EL (cell line): ENCODE measurements at places on chromosomes 1 and 21.

DNA sequence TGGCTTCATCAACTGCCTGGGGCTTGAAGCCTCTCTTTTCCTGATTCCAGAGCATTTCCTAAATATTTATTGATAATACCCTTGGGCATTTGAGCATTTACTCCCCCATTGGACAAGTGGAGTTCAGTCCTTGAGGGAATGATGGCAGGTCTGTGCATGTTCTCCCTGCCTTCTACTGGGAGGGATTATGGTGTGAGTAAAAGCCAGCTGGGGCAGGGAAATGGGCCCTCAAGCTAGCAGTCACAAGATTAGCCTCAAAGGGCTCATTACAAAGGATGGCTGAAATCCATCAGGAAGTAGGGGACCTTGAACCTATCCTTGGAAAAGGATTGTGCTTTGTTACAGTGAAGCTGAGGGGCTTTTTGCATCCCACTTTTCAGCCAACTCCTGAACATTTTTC lies 24.2 kb upstream of the OSBPL9 start:
- DNase-seq = no peak

DNA sequence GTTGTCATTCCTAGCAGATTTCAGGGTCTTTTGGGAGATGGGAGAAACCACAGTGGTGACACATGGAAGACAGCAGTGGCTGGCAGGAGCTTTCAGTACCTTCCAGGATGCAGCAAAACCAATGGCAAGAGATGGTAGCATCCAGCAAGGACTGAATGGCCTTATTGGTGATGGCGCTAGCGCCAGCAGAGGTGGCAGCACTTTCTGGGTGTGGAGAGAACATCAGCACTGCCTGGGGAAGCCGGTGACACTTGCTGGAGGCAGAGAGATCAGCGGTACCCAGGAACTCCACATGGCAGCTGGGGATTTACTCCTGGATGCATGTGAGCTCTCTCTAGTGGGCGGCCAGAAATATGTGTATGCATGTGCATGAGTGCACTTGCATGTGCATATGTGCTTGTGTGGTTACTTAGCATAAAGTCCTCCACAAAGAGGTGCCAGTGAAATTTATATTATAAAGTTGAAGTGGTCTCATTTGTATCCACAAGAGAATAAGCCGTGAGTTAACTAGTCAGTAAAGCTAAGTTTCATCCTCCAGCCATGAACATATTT lies 364.7 kb downstream of the LMX1A start:
- no peak for DNase-seq

- DNase-seq = no peak
Observed at GRCh38 chr1:204992201-204992997, 50.6 kb upstream of the CNTN2 start.

- peak; percentile 79 for DNase-seq
Observed at GRCh38 chr1:55490547-55490946, 275.4 kb upstream of the USP24 start.

- DNase-seq = peak; percentile 59
Observed at GRCh38 chr1:201877877-201878401, 10.8 kb upstream of the SHISA4 start.

- no peak for DNase-seq
Observed at GRCh38 chr1:162530307-162530987, 31.1 kb upstream of the UAP1 start.

DNA sequence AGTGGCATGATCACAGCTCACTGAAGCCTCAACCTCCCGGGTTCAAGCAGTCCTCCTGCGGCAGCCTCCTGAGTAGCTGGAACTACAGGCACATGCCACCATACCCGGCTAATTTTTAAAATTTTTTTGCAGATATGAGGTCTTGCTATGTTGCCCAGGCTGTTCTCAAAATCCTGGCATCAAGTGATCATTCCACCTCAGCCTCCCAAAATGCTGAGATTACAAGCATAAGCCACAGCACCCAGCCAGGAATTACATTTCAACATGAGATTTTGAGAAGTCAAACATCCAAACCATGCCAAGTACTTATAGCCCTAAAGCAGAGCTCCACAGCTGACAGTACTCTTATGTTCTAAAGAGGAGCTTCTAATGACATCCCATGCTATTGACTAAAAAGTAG lies 200.1 kb downstream of the FCRL5 start:
- DNase-seq = no peak

- no peak for DNase-seq
Observed at GRCh38 chr1:182206626-182207239, 145.2 kb upstream of the ZNF648 start.

DNA sequence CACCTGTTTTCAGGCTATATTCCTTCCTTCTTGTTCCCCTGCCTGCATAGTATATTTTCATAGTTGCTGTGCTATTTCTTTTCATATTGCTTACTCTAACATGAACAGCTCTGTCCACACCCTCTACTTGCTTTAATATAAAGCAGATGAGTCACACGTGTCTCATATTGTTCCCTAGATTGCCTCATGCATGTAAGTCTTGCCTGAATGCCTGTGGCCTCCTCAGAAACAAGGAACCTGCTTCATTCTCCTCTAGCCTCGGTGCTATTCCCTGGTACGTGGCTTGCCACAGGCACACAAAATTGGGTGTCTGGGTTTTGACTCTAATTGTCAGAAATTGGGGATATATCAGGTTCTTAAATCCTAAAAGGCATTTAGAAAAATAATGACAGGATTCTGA lies 16.5 kb upstream of the PKP1 start:
- peak; percentile 89 for DNase-seq

DNA sequence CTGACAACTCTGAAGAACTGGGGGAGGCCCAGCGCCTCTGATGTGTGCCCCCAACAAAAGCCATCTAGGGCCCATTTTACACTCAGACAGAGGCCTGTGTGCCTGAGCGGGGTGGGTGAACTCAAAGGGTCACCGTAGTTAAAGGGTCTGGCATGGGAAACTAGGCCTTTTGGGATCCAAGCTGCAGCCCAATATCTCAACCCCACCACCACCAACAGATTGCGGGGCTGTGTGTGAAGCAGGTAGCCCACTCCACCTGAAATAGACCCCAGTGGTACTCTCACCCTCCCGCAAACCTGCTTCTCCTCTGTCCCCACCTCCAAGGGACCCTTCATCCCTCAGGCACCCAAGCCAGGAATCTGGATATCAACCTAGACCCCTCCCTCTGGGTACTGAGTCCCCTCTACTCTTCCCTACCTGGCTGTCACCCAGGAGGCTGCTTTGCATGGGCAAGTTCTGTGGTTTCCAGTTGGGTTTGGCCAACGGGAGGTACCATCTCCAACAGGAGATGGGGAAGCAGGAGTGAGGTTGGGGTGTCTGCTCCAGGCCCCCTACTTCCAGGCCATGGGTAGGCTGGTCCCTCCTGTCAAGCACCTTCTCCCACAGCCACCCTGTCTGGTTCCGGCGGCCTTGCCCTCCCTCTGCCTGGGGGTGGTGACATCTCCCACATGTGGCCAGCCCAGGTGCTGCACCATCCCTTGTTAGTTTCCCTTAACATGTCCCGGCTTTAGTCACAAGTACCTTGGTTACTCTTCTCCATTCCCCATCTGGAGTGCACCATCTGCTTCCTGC lies 35.2 kb upstream of the LRP8 start:
- DNase-seq = no peak

DNA sequence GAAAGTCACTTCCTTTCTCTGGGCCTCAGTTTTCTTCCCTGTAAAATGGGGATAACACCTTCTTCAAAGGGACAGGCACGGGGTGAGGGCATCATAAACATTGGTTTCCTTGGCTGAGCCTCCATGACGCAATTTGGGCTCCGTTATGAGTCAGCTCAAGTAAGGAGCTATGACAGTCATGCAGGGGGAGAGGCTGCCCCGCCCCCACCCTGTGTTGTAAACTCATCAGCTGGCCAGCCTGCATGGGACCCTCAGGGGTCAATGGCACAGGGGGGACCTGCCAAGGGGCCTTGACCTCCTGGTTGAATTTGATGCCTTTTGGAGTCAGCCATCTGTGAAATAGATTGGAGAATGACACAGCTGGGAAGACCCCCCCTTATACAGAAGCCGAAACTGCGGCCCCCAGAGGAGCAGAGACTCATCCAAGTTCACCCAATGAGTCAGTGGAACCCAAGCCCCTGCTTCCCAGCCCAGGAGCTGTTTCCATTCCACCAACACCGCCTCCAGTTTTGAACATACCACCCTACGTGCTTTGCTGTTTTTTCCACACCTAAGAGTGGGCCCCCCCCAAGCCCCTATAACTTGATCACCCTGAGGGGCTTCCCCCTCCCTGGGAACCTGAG lies 36.8 kb upstream of the RUNX3 start:
- peak; percentile 82 for DNase-seq

- DNase-seq = no peak
Observed at GRCh38 chr1:246329900-246330299, 177.2 kb downstream of the SMYD3 start.

GRCh38 chr1:208757846-208758245 lies 513.7 kb upstream of the PLXNA2 start:
- peak; percentile 65 for DNase-seq

DNA sequence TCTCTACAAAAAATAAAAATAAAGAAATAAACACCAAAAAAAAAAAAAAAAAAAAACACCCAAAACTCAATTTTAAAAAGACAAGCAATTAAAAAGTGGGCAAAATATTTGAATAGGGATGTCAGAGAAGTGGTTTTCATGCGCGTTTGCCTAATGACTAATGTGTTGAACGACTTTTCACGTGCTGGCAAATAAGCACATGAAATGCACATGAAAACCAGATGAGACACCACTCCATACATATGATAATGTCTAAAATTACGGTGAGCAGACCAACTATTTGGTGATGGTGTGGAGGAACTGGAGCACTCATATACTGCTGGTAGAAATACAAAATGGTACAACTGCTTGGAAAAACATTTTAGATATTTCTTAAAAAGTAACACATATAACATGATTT lies 39.4 kb upstream of the UHMK1 start:
- no peak for DNase-seq

DNA sequence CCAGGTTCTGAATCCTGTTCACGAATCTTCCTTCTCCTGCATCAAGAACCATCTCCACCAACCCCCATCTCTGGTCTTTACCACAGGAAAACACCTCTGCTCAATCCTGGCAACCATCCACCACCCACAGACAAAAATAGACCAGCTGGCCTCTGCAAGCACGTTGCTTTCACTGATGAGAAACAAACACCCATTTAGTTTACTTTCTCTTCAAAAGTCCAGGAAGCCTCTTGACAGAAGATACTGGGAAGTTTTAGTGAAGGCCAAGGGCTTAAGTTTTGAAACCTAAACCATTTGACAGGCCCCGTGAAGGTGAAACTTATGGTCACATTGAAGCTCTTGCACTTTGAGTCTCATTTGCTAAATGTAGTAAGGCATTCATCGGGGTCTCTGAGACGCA lies 122.6 kb upstream of the PPP2R5A start:
- peak; percentile 32 for DNase-seq

GRCh38 chr21:26923986-26924385 lies 42.9 kb downstream of the ADAMTS5 start:
- no peak for DNase-seq

DNA sequence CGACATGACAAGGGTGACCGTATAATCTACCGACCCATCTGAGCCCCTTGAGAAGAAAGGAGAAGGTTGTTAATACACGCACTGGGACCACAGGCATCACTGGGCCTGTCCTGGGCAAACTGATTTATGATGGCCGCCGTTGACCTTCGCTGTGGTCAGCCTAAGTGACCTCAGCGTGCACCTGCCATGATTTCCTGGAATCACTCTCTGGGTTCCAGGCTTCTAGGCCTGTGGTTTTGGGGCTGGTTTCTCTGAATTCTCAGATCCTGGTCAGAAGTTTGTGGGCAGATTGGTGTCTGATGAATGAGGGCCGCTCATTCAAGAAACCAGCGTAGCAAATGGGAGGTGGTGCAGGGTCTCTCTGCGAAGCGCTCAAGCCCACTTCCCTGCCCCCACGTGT lies 64.0 kb downstream of the SIK1 start:
- DNase-seq = no peak

DNA sequence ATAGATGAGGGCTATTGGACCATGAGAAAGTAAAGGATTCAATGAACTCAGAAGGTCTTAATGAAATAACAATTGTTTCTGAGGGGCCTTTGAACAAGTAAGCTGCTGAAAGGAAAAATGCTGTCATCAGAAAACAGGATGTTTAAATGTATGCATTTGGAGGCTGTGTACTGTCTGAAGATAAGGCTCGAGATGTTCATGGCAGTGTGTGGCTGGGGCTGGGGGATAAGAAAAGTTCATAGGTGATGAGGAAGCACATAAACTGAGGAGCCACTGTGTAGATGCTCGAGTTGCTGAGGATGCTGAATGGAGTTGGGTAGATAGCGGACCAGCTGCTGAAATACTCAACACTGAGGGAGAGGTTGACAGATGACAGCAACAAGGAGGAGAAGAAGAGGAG lies 17.8 kb downstream of the THEM4 start:
- DNase-seq = no peak

DNA sequence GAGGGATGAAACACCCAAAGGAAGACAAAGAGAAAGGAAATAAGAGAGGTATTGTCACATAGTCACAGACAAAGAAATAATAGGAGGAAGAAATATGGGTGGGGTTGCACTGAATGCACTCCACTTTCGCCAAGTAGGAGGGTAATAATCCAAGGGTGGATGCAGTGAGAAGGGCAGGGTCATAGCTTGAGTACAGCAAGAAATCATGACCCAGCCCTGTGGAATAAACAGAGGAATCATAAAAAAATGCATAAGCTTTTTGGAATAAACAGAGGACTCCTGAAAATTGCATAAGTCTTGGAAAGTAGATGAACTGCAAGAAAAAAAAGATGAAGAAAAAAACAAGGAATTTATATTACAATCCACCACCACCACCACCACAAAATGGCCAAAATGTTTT lies 53.1 kb upstream of the CD55 start:
- no peak for DNase-seq

GRCh38 chr1:30411206-30411605 lies 312.2 kb downstream of the MATN1 start:
- DNase-seq = no peak

DNA sequence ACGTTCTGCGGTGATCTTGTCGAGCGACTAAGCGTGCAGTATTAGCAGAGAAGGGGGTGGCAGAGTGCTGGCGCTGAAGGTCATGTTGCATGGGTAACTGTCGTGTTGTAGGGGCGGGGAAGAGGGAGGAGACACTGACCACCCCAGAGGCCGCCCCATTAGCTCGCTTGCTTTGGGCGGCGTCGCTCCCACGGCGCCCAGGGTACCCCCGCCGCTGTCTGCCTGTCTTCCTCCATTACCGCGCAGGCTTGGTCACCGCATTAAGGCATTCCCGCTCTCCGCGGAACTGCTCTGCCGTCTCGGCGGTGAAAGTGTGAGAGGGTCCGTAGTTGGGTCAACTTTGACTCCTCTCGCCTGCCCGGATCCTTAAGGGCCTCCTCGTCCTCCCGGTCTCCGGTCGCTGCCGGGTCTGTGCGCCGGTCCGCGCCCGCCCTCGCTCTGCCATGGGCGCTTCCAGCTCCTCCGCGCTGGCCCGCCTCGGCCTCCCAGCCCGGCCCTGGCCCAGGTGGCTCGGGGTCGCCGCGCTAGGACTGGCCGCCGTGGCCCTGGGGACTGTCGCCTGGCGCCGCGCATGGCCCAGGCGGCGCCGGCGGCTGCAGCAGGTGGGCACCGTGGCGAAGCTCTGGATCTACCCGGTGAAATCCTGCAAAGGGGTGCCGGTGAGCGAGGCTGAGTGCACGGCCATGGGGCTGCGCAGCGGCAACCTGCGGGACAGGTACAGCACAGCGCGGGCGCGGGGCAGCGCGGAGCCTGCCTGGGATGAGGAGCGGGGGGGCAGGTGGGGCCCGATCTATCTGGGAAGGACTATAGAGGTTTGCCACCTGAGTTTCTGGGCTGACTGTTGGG lies at the start of gene MTARC2:
Gene MTARC2, plus strand, starts transcription at position 234 of the 846 bp plus-strand sequence. Its CDS starts 210 bp downstream, at position 444.
- peak; percentile 83 for DNase-seq

GRCh38 chr1:115980998-115981993 lies 5.0 kb downstream of the SLC22A15 start:
- DNase-seq = peak; percentile 47
